ENCODE measurements at places on chromosomes 1 and 21.

GRCh38 chr1:99784143-99784542, 17.7 kb upstream of the FRRS1 start:
- DNase-seq: no peak

GRCh38 chr1:213327017-213327667, 276.1 kb downstream of the RPS6KC1 start:
- no peak for DNase-seq

- peak; percentile 68 for DNase-seq
Measured at GRCh38 chr1:99829269-99829668, 20.9 kb upstream of the AGL start.

- DNase-seq: no peak
Measured at GRCh38 chr1:218775501-218776021, 398.1 kb upstream of the LYPLAL1 start.

GRCh38 chr21:39288987-39289386, 24.4 kb downstream of the BRWD1 start:
- DNase-seq: no peak

GRCh38 chr1:156693848-156694689, 11.3 kb downstream of the CRABP2 start:
- no peak for DNase-seq

- no peak for DNase-seq
Measured at GRCh38 chr1:177133977-177134538, 30.5 kb downstream of the ASTN1 start.

GRCh38 chr1:165592945-165593823, 37.9 kb upstream of the MGST3 start:
- DNase-seq: peak; percentile 73

GRCh38 chr1:21254335-21254951, 35.8 kb downstream of the ECE1 start:
- no peak for DNase-seq

- DNase-seq: no peak
Measured at GRCh38 chr21:45900034-45900868, 81.3 kb upstream of the COL6A1 start.

DNA sequence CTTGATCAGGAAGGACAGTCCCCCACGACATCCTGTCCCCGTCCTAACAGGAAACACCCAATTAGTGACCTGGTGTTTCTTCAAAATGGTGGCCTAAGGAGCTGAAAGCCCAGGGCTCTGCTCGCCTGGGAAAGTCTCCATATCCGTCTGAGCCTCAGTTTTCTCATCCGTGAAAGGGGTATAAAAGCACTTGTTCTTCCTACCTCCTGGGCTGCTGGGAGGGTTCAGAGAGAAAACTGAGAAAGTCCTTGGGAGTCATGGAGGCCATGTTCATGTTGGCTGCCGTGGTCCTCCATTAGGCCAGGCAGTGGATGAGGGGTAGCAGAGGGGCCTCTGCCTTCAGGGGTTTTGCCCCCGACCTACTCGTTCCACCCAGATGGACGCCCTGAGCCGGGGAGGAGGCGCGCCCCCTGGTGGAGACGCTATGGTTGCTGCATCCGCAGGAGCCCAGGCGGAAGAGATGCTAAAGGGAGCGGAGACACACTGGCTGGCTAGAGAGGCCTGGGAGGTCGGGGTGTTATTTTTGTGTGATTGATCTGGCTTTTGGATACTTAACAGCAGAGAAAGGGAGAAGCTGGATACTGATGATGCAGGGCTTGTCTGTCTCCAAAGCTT, 113.5 kb downstream of the PRDM2 start:
- DNase-seq: no peak

DNA sequence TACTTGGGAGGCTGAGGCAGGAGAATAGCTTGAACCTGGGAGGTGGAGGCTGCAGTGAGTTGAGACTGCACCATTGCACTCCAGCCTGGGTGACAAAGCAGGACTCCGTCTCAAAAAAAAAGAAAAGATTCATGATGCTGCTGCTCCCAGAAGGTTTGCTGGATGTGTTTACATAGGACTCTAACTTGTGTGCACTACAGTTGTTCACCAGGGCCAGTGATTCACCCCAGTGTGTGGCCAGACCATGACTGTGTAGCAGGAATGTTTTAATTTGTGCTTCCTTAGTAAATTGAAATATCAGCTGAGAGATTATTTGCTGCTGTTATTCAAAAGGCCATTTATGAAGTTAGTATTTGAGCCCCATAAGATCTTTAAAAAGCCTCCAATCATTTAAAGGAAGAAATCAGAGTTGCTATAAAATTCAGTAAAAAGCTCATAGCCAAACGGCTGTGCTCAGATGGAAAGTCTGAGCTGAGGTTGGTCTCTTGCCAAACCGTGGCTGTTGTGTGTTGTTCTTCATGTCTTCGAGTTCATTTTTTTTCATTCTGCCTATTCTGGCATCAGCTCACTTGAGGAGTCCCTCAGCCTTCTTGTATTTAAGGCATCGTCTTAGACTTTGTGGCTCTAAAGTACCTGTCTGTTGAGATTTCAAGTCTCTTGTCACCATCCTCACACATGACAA, 18.1 kb upstream of the PGD start:
- DNase-seq: no peak

GRCh38 chr1:23667411-23667810, 24.2 kb upstream of the RPL11 start:
- no peak for DNase-seq

Measured in NCI-H187 (cell line).